ENCODE measurements at places on chromosomes 13 and 19.
A peak's percentile ranks its signal among the peaks of the same experiment; 100 is the strongest.

DNA sequence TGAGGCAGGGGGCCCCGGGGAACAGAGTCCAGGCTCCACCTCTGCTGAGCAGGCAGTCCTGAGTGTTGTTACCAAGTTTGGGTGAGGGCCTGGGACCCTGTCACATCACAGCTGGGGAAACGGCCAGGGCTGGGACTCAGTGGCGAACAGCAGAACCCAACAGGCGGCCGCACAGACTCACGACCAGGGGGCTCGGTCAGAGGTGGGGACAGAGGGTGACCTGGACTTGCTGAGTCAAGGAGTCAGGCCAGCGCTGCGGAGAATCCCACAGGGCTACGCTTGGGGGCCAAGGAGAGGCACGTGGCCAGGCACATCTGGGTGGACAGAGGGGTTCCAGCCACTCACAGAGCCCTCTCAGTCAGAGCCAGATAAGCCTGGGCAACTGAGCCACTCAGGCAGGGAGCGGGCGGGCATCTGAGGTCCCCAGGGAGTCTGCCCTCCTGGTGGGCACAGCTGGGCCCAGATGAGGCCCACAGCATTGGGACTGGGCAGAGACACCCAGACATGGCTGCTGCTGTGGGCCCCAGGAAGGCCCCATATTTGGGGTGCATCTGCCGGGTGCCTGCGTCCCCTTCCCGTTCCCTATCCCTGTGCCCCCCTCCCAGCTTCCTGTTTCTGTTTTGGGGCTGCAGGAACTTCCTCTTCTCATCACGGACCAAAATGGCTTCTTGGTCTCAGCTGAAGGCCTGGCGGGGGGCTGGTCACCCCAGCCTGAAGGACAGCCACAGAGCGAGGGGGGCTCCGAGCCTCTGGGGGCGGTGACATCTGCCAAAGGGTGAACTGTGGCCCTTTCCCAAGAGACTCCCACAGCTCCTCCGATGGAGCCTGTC lies 34.0 kb downstream of the CEBPA start:
- no peak for DNase-seq

GRCh38 chr13:56586976-56587375 lies 553.7 kb upstream of the PRR20A start:
- DNase-seq: no peak

DNA sequence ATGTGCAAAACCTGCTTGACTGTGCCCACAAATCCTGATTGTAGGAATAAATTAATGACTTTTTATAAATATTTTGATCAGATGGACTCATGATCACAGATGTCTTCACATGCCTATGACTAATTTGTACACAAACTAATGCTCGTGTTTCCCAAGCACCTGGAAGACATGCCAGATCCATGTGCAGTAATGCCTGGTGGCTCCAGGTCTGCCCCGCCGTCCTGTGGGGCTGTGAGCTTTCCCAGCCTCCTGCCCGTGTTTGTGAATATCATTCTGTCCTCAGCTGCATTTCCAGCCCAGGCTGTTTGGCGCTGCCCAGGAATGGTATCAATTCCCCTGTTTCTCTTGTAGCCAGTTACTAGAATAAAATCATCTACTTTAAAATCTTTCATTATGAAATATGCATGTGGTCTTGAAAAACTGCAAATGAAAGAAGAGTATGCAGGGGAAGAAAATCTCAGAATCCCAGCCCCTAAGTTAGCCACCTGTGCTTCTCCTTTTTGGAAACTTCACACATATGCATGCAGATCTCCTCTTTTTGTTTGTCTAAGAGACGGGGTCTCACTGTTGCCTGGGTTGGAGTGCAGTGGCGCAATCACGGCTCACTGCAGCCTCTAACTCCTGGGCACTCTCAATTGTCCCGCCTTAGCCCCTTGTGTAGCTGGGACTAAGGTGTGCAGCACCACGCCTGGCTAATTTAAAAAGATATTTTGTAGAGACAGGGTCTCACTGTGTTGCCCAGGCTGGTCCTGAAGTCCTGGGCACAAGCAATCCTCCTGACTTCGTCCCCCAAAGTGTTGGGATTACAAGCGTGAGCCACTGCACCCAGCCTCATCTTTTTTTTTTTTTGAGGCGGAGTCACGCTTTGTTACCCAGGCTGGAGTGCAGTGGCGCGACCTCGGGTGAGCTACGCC lies 6.2 kb downstream of the RPL28 start:
- DNase-seq: no peak

DNA sequence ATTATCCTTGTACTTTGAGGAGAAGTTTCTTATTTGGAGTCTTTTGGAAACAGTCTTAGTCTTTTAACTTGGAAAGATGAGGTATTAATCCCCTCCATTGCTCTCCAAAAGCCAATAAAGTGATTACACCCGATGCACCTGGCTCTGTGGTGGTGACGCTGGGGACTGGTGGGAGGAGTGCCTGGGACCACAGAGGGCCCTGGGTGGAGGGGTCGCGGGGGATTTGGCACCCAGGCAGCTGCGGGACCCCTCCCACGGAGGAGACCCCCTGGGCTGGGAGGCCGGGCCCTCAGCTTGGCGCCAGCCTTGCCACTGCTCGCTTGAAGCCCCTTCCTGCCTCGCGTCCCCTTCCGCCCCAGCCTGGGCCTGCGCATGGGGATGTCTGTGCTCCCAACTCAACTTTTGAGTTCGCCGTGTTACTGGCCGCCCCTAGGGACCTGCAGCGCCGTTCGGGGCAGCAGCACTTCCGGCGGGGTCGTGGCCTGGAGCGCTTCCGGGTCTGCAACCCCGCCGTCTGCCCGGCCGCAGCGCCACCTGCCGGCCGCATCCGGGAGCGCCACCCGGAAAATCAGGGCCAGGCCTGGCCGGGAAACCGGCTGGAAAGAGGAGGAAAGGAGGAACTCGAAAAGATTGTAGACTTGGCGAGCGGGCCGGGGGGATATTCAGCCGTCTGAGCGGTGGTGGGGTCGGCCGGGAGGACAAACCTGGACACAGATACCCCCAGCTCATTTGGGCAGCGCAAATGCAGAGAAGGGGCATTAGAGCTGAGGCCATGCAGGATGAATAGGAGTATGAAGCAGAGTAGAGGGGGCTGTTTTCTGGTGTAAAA lies 8.4 kb downstream of the PEAK3 start:
- DNase-seq: peak; percentile 91

- DNase-seq: no peak
Observed at GRCh38 chr13:70894258-70894657, 786.0 kb upstream of the KLHL1 start.

GRCh38 chr19:57421037-57421436 lies 10.1 kb downstream of the ZNF17 start:
- no peak for DNase-seq

DNA sequence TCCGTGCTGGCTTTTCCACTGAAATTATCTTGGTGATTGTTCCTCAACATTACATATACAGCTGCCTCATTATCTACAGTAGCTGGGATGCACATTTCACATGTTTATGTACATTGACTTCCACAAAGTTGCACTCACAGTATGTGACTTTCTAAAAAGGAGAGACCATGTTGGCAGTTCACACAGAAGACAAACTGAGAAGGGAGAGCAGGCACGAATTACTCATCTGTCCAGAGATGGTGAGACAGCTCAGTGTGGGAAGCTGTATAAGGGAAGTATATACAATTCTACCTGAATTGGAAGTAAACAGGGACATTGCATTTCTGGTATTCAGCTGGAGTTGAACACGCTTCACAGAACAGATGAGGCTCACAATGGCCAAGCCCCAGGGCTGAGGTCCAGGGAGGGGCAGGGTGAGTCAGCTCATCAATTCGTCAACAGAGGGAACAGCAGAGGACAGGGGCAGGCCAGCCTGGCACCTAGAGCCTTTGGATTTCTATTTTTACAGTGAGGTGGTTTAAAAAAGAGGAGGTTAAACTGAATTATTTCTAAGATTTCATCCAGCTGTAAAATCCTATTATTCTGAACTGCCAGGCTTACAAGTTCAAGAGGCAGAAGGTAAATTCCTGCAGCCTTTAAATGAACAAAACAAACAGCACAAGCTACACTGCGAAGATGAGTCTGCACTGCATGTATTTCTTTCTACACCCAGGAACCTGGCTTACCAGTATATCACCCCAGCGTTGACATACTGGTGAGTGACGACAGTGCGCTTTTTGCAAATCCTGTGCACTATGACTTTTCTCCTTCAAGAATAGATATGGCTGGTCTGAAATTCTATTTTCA lies 9.8 kb downstream of the PARP4 start:
- DNase-seq: no peak

- DNase-seq: no peak
Observed at GRCh38 chr13:50357586-50358118, 342.4 kb downstream of the KCNRG start.

- DNase-seq: no peak
Observed at GRCh38 chr13:66354879-66355751, 875.0 kb downstream of the PCDH9 start.

DNA sequence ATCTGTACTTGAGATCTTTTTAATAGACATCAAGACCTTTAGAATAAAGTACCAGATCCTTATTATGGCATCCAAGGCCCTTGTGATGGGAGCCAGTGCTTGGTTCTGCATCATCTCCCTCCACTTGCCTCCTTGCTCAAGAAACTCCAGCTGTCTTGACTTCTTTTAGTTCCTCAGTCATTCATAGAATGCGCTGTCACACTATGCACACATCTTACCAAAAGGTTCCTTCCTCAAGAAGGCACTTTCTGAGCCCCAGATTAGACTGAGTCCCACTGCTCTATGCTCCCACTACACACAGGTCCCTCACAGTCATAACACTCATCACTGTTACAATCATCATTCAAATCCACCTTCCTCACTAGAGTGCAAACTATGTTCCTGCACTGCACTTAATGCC lies 57.8 kb upstream of the ITM2B start:
- DNase-seq: no peak

DNA sequence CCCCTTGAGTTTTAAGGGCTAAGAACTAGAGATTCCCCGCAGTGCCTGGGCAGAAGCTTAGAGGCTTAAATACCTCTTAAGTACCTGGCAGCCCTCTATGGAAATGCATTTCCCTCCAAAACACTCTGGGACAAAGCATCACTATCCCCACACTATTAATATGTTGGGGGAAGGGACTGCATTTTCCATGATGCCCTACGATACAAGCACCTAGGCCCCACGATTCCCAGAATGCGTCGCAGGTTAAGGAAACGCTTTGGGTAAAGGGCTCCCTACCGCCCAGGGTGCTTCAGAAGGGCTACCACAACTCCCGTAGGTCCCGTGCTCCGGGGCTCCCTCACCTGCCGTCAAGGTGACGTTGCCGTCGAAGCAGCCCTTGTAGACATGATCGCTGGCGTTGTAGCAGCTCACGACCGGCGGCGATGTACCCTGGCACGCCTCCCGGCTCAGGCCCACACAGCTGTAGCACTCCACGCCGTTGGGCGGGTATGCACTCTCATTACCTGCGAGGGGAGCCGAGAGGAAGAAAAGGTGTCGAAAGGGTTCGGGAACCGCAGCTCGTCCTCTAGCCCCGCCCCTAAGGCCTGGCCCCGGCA lies 2.5 kb downstream of the LYPD3 start:
- no peak for DNase-seq

GRCh38 chr13:71661921-71662320 lies 205.1 kb downstream of the DACH1 start:
- DNase-seq: no peak

- DNase-seq: no peak
Observed at GRCh38 chr19:34265221-34265650, 10.9 kb downstream of the GARRE1 start.

- no peak for DNase-seq
Observed at GRCh38 chr13:46296921-46297320, 85.2 kb downstream of the LRRC63 start.

DNA sequence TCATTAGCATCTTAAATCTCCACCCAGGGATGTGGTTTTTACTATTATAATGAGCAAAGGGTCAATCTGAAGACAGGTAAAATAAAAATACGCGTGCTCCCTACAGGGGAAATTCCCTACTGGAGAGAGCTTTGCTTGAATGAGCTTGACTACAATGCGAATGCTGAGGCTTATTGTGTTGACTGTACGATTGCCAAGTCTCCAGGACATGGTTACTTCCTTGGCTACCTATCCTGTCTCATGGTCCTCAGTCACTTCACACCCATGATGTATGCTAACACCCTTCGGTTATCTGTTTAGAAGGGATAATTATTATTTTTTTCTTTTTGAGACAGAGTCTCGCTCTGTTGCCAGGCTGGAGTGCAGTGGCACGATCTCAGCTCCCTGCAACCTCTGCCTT lies 61.7 kb downstream of the ZNF627 start:
- DNase-seq: no peak

DNA sequence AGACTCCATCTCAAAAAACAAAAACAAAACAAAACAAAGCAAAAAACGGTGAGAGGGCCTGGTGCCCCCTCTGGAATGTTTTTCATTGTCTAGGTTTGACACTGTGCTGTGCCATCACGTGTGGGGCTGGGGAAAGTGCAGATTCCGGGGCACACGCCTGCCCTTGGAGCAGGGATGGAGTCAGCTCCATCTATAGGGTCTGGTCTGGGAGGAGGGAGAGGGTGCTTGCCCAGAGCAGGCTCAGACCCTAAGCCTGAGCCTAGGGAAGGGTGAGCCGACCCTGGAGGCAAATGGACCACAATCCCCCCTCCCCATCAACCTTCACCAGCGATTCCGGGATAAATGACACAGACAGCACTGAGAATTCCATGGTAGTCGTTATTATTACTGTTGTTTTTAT lies 10.9 kb upstream of the ZBTB32 start:
- no peak for DNase-seq

DNA sequence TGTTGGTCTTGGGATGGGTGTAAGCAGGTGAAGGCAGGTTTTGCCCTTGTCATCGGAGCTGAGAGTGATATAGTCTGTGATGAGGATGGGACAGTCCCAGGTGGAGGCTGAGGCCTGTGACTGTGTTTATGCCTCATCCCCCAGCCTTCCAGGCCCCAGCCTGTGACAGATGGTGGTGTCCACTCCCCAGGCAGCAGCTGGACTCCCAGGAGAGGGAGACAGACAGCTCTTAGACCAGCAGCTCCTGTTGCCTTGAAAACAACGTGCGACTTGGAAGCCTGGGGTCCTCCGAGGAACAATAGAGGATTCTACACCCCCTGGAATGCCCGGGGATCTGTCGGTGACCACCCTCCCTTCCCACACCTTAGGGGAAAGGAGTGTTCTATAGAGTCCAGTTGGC lies 63.8 kb downstream of the CHST8 start:
- no peak for DNase-seq

DNA sequence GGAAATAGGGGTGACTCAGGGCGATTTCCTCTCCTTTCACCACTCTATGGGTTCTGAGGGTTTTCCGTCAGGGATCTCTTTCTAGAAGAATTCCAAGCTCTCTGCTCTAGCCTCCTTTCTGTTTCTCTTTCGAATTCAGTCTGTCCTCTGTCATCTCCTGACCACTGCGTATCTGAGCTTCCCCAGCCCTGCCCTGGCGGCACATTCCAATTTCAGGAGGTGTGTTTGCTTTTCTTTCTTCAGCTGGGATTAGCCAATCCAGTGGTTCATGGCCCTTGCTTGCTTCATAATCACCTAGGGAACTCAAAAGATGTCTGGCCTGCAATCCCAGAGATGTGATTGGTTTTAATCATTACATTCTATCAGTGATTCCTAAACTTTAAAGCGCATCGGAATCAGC lies 9.4 kb downstream of the IFNL2 start:
- no peak for DNase-seq

DNA sequence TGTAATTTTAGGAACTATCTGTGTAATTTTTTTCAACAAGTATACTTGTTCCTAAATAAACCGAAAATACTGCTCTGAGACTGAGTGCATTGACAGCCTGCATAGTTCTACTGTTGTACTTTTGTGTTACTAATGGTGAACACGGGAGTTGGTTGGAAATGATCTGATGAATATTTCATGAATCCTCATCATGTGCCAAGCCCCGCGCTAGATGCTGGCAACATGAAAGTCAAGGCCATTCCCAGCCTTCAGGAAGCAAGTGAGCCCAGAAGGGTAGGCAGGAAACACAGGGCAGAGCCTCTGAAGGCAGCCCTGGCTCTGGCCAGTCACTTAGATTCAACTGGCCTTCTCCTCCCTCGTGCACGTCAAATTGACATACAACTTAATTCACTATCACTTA lies 106.1 kb downstream of the ABCC4 start:
- DNase-seq: no peak

Measured in activated CD8-positive, alpha-beta memory T cell treated with anti-CD3 and anti-CD28 coated beads for 24 hours (primary cell).